ENCODE measurements at places on chromosomes 11 and 22. TPM values are rescaled to one million over a fixed set of nuclear protein-coding genes. Genes with fewer than 3 reads are reported as not detected.

DKK3 gene
- 326 TPM for polyA plus RNA-seq

INS gene
- not detected for polyA plus RNA-seq

C2CD2L gene
- 4.9 TPM for polyA plus RNA-seq

OMP gene
- polyA plus RNA-seq, result not detected

OR51B2 gene
- not detected for polyA plus RNA-seq

NAALAD2 gene
- not detected for polyA plus RNA-seq

OR5P2 gene
- 0.05 TPM for polyA plus RNA-seq

FOLR1 gene
- polyA plus RNA-seq, result 2.1 TPM

SCARF2 gene
- 0.08 TPM for polyA plus RNA-seq

KREMEN1 gene
- polyA plus RNA-seq, result 10.5 TPM

DLG2 gene
- 0.24 TPM for polyA plus RNA-seq

C11orf42 gene
- polyA plus RNA-seq, result not detected

PANX3 gene
- polyA plus RNA-seq, result not detected

MOGAT2 gene
- not detected for polyA plus RNA-seq

TMEM86A gene
- 0.39 TPM for polyA plus RNA-seq

NCAM1 gene
- 0.05 TPM for polyA plus RNA-seq

PPFIBP2 gene
- polyA plus RNA-seq, result 2.5 TPM

TMEM258 gene
- 202 TPM for polyA plus RNA-seq

FOLR3 gene
- polyA plus RNA-seq, result 4.6 TPM

KCNJ5 gene
- polyA plus RNA-seq, result 1.7 TPM

ZDHHC5 gene
- 94.2 TPM for polyA plus RNA-seq
